ENCODE measurements at places on chromosomes 1 and 21.

DNA sequence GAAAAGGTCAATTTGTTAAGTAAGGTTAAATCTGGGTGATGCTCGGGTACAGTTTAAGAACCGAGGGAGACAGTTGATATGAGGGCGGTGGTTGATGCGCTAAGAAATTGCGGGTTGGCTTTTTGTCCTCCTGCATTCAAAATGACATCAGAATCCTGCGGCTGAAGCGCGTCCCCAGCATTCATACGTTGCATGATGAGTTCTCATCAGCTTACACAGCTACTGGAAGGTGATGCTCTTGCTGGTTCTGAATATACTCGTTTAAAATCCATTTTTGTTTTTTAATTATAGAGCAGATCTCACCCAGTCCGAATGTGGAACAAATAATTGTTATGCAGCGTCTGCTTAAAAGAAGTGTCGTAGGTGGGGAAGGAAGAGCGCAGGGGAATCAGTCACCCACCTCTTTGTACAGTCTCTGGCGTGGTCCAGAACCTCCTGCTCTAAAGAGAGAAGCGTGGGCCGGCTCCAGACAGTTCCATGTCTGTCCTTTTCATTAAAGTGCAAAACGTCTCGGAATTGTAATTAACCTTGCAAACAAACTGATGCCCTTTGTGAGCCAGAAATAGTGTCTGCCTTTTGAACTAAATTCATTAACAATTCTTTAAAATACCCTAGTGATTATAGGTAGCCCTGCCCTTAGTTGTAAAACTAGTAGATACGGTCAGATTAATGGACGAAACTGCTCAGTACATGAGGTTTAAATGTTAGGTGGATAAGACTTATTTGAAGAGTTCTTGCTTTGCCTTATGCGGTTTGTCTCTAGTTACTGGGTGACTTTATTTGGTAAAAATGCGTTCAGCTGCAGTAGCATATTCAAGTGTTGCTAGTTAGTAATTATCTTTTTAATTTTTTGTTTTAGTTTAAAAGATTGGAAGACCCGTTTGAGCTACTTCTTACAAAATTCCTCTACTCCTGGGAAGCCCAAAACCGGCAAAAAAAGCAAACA is 741 bp downstream of the RGS2 start:
- peak; percentile 14 for DNase-seq

DNA sequence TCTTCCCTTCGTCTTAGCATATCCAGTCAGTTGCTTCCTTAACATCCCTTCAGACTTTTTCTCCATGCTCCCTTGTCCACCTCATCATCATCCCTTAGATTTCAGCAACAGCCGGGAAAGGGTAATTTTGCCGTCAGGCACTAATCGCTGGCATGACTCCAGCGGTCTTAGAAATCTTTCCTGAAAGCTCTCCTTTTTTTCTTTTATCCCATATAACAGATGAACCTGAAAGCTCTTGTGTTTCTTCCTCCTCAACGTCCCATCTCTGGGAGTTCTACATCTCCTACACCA is 10.4 kb upstream of the BOLA1 start:
- DNase-seq: no peak

GRCh38 chr1:181556631-181557030 is 73.3 kb downstream of the CACNA1E start:
- no peak for DNase-seq

- no peak for DNase-seq
Measured at GRCh38 chr1:224137518-224137917, 23.6 kb downstream of the FBXO28 start.

DNA sequence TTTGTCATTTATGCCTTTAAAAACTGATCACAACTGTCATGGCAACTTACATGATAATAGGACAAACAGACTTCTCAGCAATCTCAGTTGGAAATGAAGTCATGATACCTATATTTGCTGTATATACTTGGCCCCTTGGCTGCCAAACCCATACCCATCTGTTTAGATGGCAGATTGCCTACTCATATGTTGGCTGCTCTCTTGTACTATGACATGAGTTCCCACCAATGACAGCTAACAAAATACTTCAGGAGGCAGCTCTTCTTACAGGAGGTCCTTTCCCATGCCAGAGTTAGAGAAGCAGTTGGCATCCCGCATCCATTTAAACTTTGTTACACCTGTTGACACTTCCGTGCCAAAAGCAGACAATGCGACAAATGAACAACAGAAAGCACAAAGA is 603.1 kb upstream of the ADGRL2 start:
- no peak for DNase-seq

- DNase-seq: no peak
Measured at GRCh38 chr1:92711473-92712165, 73.3 kb downstream of the EVI5 start.

GRCh38 chr1:228999446-229000170 is 264.3 kb downstream of the RHOU start:
- DNase-seq: no peak

DNA sequence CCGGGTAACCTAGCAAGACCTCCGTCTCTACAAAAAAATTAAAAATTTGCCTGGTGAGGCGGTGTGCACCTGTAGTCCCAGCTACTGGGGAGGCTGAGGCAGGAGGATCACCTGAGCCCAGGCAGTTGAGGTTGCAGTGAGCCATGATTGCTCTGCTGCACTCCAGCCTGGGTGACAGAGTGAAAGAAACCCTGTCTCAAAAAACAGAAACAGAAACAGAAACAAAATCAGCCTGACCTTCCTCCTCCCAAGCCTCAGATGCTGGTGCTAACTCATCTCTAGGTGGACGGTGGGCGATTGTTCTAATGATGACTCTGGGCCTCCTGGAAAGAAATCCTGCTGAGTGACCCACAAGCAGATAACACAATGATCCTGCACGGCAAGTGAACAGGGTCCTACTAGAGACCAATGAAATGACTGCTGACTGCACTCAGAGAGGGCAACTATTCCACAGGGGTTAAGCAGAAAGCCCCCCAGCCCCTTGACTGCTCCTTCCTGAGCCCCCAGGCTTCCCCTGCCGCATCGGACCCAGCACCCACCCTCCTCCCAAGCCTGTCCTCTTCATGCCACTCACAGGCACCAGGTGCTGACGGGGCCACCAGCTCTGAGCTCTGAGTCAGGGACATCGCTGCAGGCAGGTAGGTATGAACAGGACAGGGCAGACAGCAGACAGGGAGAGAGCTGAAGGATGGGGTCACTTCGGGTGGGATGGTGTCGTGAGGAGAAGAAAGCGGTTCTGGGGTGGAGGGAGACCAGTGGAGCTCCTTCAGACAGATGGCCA is 27.8 kb upstream of the LRRC38 start:
- DNase-seq: no peak

DNA sequence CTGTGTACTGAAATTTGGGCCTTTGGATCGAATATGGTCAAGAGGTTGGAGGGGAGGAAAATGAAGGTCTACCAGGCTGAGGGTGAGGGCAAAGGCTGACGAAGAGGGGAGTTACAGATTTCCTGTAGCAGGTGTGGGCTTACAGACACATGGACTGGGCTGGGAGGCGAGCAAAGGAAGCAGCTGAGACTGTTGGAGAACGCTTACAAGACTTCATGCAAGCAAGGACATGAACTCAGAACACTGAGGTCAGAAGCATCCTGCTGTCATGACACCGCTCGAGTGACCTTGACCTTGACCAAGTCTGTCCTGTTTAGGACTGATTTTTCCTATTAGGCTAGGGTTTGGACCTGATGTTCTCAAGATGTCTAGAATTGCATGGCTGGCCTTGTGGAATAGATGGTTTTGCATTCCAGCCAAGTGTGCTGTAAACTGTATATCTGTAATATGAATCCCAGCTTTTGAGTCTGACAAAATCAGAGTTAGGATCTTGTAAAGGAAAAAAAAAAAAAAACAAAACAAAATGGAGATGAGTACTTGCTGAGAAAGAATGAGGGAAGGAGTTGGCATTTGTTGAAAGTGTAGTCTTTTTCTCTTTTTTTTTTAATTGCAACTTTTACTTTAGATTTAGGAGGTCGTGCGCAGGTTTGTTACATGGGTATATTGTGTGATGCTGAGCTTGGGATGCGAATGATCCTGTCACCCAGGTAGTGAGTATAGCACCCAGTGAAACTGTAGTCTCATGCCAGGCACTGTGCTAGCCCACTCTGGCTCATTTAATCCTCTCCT is 5.8 kb downstream of the ELF3 start:
- no peak for DNase-seq

DNA sequence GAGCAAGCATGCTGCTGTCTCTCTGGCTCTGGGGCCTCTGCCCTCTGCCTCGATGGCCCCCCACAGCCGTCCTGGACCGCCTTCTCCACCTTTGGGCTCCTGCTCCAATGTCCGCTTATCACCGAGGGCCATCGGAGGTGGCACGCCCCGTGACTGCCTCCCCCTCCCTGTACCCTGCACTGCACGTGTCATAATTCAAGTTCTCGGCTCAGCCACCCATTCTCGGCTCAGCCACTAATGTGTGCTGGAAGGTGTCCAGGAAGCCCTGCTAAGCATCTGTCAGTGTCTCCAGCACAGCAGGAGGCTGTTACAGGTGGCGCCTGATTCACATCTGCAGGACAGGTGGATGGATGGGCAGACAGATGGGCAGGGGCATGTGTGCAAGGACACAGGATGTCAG is 45.5 kb downstream of the TP73 start:
- DNase-seq: no peak

- DNase-seq: no peak
Measured at GRCh38 chr1:238964631-238965030, 421.7 kb upstream of the CHRM3 start.

DNA sequence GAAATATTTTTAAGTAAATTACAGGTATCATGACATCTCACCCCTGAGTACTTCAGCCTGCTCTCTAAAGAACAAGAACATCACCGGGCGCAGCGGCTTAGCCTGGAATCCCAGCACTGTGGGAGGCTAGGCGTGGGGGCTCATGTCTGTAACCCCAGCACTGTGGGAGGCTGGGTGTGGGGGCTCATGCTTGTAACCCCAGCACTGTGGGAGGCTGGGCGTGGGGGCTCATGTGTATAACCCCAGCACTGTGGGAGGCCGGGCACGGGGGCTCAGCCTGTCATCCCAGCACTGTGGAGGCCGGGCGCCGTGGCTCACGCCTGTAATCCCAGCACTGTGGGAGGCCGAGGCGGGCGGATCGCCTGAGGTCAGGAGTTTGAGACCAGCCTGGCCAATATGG is 7.7 kb upstream of the CDK11B start:
- DNase-seq: no peak

GRCh38 chr1:88655685-88656299 is 28.3 kb upstream of the PKN2 start:
- DNase-seq: no peak

DNA sequence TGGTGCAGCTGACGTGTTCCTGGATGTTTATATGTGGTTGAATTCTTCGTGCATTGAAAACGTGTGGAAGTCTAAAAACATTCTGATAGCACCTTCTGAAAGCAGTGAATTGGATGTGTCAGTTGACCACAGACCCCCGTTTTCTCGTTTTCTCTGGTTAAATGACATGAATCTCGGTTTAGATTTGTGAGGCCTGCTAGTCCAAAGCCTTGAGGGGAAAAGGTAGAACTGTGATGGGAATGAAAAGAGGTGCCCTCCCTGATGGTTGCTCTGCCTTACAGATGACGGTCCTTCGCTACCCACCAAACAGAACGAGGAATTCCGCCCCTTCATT is 8.9 kb downstream of the RER1 start:
- no peak for DNase-seq

DNA sequence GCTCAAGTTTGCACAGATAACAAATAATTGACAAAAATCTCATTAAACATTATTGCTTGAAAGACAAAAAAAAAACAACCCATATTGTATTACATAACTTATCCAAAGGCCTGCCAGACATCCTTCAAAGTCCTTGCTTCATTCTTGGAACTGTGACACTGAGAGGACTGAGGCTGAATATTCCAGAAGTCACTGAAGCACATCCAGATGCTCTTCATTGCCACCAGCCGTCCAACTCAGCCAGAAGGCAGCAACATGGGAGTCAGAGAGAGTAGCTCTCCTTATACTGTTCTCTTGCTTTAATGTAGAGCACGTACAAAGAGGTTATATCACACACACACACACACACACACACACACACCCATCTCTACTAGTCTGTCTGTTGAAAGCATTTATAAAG is 755.0 kb downstream of the LTN1 start:
- DNase-seq: no peak

- no peak for DNase-seq
Measured at GRCh38 chr21:23394458-23394857, 2212.8 kb downstream of the MRPL39 start.

DNA sequence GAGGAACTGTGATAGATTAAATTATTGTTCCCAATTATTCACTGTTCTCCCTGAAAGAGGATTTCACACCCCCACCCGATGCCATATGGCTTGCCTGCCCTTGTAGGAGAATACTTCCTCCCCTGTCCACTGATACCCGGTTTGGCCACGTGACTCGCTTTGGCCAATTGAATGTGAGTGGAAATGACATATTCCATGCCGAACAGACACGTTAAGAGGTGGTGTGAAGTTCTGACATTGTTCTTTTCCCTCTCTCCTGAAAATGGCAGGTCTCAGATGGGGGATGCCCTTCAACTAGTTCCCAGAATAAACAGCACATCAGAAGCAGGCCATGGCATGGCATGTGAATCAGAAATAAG is 5.3 kb downstream of the STUM start:
- DNase-seq: no peak

DNA sequence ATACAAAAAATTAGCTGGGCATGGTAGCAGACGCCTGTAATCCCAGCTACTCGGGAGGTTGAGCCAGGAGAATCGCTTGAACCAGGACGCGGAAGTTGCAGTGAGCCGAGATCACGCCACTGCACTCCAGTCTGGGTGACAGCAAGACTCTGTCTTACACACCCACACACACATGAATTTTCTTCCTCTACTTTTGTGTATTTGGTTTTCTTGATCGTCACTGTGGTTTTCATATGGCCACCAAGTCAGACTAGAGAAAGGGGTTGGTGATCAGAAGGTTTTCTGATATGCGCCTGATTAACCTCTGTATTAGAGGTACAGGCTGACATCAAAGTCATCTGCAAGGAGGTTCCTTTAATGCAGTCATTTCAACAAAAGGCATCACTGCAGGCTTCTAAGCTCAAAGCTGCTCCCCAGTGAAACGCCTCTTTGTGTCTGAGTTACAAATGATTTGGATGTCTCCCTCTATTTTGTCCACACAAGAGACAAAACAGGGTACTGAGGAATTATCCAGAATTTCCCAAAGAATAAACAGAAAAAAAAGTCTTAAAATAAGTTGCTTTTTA is 11.1 kb downstream of the SH2D1B start:
- no peak for DNase-seq

- no peak for DNase-seq
Measured at GRCh38 chr1:221521686-221522085, 220.2 kb downstream of the DUSP10 start.

- no peak for DNase-seq
Measured at GRCh38 chr1:99292886-99293285, 28.6 kb downstream of the PLPPR4 start.

DNA sequence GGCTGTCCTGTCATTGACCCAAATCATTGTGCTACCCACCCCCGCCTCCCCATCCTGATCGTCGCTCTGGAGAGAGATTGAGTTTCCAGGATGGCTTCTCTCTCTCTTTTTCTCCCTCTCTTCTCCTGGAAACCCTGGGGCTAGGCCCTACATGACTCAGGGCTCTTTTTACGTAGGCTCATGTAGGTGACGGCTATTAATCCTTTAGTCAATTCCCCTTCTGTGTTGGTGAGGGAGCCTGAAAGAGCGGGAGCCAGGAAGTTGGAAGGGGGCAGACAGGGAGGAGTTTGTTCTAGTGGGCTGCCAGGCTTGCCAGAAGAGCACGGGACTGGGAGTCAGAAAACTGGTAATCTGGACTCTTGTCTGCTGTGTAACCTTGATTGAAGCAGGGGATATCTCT is 9.7 kb downstream of the ATP2B4 start:
- no peak for DNase-seq

- no peak for DNase-seq
Measured at GRCh38 chr1:16128338-16128741, 27.5 kb downstream of the EPHA2 start.
